ENCODE measurements at places on chromosomes 7 and 10.

GRCh38 chr10:124534231-124534798 is 72.7 kb downstream of the LHPP start:
- DNase-seq: no peak

DNA sequence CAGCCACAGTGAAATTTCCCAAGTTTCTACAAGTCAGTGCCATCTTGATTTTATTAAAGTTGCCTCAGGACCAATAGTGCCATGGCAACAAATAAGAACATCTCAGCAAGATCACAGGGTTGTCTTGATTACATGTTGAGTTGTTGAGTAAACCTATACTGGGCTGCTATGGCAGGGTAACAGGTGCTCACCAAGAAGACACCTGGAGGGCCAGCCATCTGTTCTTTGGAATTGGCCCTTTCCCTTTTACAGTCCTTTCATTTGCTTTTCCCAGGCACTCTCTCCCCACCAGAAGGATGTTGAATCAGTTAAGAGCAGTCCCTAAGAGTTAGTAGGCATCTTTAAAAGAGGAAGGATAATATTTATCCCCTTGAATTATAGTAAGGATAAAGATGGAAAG is 582.0 kb downstream of the TNS3 start:
- DNase-seq: no peak

DNA sequence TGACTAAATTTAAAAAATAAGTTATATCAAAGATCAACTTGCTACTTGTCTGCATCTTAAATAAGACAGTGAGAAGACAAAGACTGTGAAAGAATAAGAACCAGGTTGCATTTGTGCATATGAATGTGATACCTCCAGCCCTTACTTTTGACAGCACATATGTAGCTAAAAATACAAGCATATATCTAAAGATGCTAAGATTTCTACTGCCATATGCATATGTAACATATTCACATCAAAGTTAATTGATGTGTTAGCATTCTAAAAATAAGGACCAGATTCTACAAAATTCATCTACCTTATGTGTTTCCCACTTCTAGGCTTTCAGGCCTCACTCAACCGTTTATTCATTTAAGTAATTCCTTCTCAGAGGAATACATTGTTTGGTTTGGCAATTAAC is 1120.3 kb upstream of the LRRTM3 start:
- no peak for DNase-seq

- DNase-seq: no peak
Observed at GRCh38 chr10:297567-297966, 162.3 kb downstream of the ZMYND11 start.

- DNase-seq: no peak
Observed at GRCh38 chr10:19971343-19972052, 155.3 kb downstream of the PLXDC2 start.

- no peak for DNase-seq
Observed at GRCh38 chr7:86645676-86646276, 2.1 kb downstream of the GRM3 start.
